ENCODE measurements at places on chromosomes 7 and 10.

GRCh38 chr7:139540203-139540602 lies 16.7 kb downstream of the CLEC2L start:
- DNase-seq: no peak

DNA sequence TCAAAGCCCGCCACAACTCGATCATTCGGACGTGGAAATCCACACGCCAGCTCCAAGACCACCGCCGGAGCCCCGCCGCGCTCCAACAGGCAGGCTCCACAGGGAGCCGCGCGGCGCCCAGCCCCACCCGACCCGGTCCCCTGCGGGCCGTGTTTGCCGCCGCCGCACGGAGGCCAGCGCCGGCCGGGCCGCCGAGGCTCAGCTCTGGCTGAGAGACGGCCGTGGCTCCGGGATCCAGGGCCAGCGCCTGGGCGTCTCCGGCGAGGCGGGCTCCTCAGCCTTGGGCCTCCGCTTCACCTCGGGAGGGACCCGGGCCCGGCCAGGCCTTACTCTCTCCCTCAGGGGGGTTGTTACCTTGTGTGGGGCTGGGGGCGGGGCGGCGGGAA lies 333 bp downstream of the SMNDC1 start:
- DNase-seq: peak; percentile 3

- no peak for DNase-seq
Observed at GRCh38 chr7:2269991-2270460, 28.0 kb downstream of the NUDT1 start.

GRCh38 chr10:87541114-87541513 lies 36.4 kb downstream of the MINPP1 start:
- no peak for DNase-seq
